ENCODE measurements at places on chromosomes 16 and 17.

GRCh38 chr16:67259705-67260104 is 10.9 kb downstream of the SLC9A5 start:
- no peak for DNase-seq

GRCh38 chr16:10086620-10087019 is 95.6 kb downstream of the GRIN2A start:
- no peak for DNase-seq

GRCh38 chr16:81700071-81700779 is 78.9 kb upstream of the PLCG2 start:
- no peak for DNase-seq

GRCh38 chr16:12191102-12191501 is 214.6 kb downstream of the SNX29 start:
- no peak for DNase-seq

GRCh38 chr16:719815-720446 is 1.0 kb upstream of the ANTKMT start:
- no peak for DNase-seq

GRCh38 chr17:73887739-73888138 is 243.5 kb upstream of the SDK2 start:
- no peak for DNase-seq

DNA sequence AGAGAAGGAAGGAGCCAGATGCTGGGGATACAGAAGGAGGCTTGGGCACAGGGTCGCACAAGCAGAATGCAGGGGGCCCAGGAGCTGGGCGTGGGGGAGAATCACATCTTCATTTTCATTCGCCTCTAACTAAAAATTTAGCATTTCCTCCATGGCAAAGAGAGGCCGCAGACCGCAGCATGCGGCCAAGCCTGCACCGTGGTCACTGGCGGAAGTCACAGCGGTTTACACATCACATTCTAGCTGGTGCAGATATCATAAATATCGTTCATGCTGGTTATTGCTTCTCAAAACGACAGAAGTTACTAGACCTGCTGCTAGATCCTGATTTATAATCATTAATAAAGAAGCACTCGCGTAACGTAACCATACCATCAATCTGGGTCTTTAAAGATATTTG is 162.0 kb downstream of the NTN1 start:
- no peak for DNase-seq

GRCh38 chr16:59324462-59324861 is 590.3 kb upstream of the GOT2 start:
- no peak for DNase-seq

DNA sequence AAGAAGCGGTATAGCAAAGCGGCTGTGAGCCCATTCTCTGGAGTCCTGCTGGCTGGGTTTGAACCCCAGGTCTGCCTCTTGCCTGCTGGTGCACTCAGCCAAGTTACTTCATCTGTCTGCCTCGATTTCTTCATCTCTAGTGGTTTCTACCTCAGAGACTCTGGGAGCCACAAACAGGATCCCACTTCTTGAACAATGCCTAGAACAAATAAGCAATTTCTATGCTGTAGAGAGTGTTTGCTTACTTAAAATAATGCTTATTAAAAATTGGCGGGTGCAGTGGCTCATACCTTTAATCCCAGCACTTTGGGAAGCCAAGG is 75.5 kb downstream of the CMIP start:
- no peak for DNase-seq

GRCh38 chr17:30165960-30166359 is 49.3 kb downstream of the NSRP1 start:
- DNase-seq: no peak

DNA sequence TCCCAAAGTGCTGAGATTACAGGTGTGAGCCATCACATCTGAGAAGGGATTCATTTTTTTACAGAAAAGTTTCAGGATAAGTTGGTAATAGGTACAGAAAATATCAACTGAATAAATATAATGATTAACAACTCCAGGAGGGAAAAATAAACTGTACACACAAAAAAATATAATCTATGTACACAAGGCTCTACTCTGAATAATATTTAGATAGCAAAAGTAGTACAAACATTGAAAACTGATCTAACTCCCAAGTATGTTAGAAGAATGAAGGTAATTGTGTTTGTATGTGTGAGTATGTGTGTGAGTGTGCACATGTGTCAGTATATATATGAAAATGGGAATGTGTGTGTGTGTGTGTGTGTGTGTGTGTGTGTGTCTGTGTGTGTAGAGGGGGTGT is 20.4 kb downstream of the TUBD1 start:
- DNase-seq: no peak

DNA sequence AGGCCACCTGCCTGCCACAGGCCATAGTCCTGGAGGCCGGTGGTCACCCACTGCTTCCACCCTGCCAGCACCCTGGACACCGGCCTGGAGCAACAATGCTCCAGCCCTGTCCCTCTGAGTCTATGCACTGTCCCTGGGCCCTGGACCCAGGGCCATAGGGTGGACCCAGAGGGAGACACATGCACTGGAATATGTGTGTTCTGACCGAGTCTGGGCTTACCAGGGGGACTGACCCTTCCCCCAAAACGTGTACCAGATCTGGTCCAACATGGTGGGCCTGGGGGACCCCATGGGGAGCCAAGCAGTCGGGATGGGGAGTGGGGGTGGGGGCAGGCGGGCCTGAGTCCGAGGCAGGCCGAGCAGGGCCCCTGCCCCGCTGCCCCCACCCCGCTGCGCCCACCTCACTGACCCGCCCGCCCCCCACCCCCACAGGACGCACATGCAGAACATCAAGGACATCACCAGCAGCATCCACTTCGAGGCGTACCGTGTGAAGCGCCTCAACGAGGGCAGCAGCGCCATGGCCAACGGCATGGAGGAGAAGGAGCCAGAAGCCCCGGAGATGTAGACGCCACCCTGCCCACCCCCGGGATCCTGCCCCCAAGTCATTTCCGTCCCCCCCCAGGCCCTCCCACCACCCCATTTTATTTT is 357.4 kb downstream of the SEC14L1 start:
- DNase-seq: no peak

GRCh38 chr16:12499032-12499745 is 304.5 kb downstream of the CPPED1 start:
- DNase-seq: no peak

DNA sequence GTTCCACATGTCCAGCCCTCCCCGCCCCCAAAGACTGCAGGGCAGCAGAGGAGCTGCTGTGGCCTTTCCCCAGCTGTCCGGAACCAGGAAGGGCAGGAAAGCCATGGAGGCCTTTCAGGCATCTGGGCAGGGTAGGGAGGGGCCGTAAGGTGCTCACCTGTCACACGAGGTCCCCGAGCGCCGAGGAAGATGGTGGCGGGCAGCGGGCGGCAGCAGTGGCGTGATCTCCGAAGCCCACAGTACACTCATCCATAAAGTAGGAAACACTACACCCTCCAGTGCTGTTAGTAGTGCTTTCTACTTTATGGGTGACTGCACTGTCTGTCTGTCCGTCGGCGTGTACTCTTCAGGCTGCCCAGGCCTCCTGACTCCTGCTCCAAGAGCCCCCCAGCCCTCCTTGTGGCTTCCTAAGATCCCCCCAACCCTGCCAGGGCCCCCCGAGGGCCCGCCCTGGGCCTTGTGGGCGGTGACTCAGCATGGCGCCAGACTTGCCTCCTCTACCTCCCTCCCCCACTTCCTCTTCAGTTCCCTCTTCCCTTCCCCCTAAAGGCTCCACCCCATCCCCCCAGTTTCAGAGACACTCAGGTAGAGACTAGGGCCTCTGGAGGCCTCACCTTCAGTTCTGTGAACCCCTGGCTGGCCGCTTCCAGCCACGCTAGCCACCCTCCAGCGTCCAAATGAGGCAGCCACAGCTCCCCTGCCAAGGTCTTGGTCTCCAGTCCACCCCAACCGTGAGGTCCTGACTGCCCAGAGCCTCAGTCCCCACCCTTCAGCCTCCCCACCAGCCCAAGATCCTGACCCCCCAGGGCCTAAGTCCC is 2.6 kb upstream of the TSPOAP1 start:
- DNase-seq: no peak

DNA sequence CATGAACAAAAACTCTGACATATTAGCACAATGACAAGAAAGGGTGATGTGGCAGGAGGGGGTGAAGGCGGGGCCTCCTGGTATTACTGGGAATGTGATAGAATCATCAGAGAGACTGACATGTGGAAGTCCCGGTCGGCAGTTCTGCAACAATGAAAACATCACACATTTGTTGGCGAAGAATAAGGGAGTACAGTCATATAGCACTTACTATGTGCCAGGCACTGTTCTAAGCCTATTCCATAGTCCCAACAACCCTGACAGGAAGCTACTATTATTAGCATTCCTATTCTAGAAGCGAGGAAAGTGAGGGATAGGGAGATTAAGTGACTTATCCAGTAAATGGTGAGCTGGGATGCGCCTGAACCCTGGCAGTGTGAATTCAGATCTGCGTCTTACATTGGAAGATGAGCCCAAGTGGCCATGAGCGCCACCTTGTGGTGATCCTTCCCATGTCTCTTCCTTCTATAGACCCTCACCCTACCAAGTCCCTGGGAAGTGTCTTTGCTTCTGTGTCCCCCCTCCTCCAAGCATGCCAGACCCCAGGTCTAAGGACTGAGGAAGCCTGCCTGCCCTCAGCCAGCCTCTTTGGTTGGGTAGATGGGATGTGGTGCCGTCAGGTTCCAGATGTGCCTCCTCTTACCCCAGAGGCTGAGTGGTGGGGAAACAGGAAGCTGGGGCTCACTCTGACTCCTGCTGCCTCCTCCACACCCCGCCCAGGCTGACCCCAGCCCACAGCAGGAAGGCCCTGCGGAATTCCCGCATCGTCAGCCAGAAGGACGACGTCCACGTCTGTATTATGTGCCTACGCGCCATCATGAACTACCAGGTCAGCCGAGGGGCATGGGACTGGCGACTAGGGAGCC is 14.0 kb downstream of the FMNL1 start:
- DNase-seq: no peak

- DNase-seq: no peak
Observed at GRCh38 chr16:56331399-56331798, 93.9 kb downstream of the AMFR start.

- DNase-seq: no peak
Observed at GRCh38 chr16:84243732-84244131, 3.9 kb upstream of the KCNG4 start.

DNA sequence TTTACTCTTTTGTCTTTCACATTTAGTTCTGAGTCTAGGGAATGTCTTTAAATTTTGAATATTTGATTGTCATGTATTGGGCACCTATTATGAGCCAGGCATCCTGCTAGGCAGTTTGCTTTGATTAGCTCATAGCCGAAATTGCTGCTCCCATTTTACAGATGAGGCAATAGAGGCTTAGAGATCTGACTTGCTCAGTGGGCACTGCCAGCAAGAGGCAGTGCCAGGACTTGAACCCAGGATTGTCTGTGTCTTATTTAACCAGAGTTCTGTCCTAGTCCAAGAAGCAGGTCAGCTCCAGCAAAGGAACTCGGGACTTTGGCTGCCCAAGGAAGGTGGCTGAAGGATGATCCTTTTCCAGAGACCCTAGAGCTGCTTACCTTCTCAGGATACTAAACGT is 24.5 kb downstream of the BEAN1 start:
- no peak for DNase-seq

DNA sequence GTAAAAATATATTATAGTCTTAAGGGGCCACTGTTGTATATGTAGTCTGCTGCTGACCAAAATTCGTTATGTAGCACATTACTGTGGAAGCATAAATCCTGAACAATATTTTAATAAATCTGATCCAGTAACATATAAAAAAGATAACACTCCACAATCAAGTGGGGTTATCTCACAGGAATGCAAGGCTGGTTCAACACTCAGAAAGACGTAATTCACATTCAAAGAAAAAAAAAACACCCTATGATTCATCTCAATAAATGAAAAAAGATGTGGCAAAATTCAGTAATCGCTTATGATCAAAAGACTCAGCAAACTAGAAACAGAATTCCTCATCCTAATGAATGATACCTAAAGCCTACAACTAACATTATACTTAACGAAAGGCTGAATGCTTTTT is 47.8 kb downstream of the CREBBP start:
- no peak for DNase-seq

DNA sequence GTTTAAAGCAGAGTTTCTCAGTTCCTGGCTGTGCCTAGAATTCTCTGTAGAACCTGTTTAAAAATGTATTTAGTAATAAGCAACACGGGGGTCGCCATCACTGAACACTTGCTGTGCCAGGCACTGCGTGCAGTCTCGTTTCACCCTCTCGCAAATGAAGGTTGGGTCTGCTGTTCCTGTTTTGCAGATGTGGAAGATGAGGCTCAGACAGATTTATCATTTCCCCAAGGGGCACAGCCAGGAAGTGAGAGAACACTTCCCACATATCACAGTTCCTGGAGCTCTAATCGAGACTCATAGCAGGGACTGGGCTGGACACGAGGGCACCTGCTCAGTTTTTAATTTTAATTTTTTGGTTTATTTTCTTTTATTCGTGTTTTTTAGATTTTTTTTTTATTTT is 122.7 kb downstream of the ABCC6 start:
- DNase-seq: no peak

DNA sequence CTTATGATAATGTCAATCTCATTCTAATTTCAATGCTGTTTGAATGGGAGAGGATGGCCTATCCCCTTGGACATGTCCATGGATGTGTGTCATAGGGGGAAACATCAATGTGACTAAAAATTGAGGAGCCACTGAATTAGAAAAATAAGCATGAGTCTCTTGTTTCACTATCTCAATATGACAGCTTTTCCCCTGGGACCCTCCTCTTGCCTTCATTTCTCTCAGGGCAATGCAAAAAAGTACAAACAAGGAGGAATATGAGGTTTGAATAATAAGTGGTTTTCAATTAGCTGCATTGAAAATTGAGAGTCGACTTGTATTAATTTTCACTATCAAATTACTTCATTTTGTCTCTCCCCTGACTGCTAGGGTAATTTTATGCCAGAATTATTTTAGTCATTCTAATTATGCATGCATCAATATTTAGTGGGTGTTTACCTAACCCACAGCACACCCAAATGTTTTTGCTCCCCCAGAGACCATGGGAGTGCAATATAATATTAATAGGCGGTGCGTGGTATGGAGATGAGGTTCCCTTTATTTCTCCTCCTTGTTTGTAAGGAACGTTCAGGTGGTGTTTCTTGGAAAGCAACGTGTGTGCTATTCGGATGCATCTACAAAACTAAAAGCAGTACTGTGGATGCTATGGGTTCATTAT is 6.8 kb upstream of the SDR42E1 start:
- no peak for DNase-seq

GRCh38 chr17:49512296-49513043 is 17.4 kb downstream of the NGFR start:
- no peak for DNase-seq

DNA sequence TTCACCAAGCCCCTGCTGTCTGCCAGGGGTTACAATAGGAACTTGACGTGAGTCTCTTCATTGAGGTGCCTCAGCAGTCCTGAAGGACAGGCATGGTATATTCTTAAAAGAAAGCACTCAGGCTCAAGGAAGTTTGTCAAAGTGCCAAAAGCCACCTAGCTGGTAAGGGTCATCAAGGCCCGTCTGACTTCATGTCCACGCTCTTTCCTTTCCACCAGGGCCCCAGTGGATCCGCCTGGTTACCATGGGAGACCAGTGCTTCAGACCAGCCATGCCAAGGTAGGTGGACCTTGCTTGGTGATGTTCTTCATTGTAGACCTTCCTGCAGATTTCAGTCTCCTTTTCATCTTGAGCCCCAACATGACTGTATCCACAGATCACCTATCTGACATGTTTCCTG is 27.6 kb upstream of the CCL1 start:
- DNase-seq: no peak
